ENCODE measurements at places on chromosomes 6 and 20. TPM values are rescaled to one million over a fixed set of nuclear protein-coding genes. Genes with fewer than 3 reads are reported as not detected.
A peak's percentile ranks its signal among the peaks of the same experiment; 100 is the strongest.

Gene WFDC5
- not detected for total RNA-seq

Gene DYNLT2
- 0.83 TPM for total RNA-seq

Gene PLA2G7
- total RNA-seq, result 0.46 TPM

Gene MRS2
- total RNA-seq, result 38.7 TPM

Gene MRPS10
- 54.9 TPM for total RNA-seq

DNA sequence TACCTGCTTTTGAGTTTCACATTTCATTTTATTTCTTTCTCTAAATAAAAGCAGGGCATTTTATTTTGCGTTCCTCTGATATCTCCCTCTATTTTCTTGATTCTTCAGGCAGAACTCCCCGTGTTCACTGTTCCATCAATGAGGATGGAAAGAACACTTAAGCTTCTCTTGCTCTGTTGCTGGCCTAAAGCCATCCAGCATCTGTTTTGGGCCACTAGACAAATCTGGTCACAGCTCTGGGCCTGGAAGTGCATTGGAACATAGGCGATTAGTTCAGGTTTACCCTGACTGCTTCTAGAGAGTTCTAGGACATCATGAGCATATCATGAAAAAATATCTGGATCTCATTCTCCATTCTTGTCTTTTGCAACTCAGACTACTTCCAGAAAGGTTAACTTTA is 611.2 kb downstream of the UTRN start:
- DNase-seq, result no peak

- peak; percentile 63 for DNase-seq
These were observed 242.9 kb downstream of the NRN1 start for GRCh38 chr6:5763871-5764270.

GRCh38 chr6:328924-329323 is 36.6 kb downstream of the DUSP22 start:
- peak; percentile 63 for DNase-seq

DNA sequence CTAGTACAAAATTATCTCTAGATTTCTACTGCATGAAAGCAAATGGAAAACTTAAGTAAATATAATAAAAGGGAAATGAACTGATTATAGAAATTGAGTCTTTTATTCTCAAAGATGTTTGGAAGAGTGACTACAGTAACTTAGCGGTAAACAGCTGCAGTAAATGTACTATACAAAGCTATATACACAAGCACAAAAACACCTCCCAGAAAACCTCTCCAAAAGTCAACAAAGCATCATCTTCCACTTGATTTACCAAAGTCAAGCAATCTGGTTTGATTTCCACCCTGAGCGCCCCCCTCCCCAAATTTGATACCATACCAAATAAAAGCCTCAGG is 142.1 kb upstream of the SHLD1 start:
- no peak for DNase-seq

DNA sequence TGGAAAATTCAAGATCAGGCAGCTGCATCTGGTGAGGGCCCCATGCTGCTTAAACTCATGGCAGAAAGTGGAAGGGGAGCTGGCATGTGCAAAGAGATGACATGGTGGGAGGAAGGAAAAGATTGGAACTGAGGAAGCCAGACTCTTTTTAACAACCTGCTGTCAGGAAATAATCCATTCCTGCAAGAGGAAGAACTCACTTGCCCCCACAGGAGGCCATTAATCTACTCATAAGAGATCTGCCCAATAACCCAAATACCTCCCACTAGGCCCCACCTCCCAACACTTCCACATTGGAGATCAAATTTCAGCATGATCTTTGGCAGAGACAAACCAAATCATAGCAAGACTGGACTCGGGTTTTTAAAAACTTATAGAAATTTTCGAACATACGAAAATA is 200.5 kb upstream of the KCNQ5 start:
- DNase-seq, result no peak

DNA sequence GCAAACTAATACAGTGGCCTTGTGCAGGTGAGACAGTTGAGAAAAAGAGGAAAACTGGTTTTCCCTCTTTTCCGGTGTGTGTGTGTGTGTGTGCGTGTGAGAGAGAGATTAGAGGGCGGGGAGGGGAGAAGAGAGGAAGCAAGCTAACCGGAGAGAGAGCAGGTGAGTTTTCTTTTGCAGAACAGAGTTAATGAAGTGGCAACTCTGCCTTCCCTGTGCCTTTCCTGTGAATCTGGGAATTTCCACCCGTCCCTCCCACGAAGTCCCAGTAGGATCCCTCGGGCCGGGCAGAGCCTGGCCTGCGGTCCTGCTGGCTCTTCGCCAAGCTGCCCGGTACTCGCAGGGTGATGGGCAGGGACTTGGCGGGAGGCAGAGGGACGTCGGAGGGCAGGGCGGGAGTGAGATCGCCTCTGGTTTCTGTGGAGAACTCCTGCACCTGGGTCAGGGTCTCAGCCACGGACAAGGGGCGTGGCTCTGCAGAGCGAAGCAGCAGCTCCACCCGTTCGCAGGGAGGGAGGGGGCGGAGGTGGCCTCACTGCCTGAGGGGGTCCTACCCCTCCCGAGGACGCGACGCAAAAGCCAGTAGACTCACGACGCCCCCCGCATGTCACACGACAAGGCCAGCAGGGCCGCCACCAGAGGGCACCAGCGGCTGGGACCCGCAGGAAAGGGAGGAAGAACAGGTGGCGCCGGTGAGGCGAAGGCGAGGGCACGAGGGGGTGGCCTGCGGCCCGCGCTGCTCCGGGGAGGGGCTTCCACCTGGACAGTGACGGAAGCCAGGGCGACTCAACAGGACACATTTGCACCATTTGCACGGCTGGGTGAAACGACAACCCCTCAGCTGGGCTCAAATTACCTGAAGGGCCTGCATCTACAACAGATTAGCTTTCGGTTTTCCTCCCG is 51.2 kb upstream of the RNF182 start:
- peak; percentile 83 for DNase-seq

GRCh38 chr6:40171343-40171742 is 237.1 kb upstream of the MOCS1 start:
- DNase-seq, result no peak

GRCh38 chr6:28814032-28814976 is 109.5 kb downstream of the TRIM27 start:
- no peak for DNase-seq

- DNase-seq, result no peak
These were observed 207.7 kb downstream of the TBX18 start for GRCh38 chr6:84556541-84557335.

DNA sequence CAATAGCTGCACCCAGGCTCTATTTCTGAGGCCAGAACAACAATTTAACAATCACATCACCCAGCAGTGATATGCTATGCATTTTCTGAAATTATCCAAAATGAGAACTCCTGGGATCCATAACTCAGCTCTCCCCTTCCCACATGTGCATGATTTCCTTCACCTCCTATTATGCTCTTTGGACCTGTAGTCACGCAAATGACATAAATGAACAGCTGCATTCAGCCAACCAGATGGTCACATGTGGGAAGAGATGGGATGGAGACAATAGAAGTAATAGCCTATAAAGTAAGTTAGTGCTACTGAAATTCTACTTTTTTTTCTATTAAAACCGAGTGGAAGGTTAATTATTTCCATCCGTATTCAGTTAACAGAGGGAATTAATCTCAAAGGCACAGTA is 662.1 kb upstream of the ID4 start:
- DNase-seq, result no peak

GRCh38 chr6:29964887-29965562 is 22.7 kb downstream of the HLA-A start:
- DNase-seq, result peak; percentile 93

DNA sequence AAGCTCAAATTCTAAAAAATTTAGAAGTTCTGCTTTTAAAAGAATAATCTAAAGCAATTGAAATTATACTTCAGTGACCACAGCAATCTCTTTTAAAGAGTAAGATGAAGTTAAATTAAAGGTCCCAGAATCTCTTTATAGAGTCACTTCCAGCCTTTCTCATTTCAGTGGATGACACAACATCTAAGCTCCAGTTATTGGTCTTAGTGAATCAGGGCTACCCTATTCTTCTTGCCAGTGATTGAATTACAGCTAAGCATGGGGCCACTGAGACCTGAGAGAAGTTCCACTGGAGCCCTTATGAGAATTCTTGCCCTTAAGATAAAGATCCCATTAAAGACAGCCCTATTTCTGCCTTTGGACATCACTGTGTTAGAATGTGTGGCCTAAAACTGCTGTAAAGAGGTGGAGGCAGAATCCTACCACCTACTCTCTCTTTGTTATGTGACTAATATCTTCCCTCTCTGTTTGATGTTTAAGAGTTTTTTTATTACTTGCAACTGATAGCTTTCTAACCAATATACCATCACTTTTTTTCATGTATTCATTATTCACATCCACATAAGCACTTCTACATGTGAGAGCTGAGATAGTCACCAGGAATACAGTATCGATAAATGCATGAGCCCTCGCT is 128.6 kb downstream of the UNC5CL start:
- no peak for DNase-seq

- DNase-seq, result peak; percentile 69
These were observed 136.8 kb upstream of the RNF24 start for GRCh38 chr20:4151991-4152695.

DNA sequence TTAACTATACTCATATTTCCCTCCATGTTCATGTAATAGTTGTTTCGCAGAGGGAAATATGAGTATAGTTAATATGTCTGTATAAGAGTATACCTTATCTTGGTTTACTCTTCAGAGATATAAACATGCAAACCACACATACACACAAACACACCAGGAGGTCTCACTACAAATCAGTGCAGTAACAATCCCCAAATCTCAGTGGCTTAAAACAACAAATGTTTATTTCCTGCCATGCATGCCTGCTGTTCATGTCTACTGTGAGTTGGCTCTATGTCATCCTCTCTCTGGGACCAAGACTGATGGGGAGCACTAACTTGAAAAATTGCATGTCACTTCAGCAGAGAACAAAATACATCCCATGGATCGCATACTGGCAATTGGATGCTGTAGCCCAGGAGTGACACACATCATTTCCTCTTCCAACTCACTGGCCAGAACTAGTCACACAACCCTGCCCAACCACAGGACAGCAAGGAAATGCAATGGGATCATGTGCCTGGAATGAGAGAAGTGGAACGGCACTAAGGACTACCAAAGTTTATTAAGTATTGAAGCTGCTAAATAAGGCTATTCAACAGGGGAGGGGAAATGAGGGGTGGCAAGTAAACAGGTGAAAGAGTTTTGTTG is 89.0 kb upstream of the DTNBP1 start:
- no peak for DNase-seq

Data from cardiac septum (tissue), 1 donor.